CD14-positive monocyte (primary cell): ENCODE measurements at places on chromosomes 1 and 21.

- no peak for DNase-seq
Observed at GRCh38 chr1:223796210-223796609, 49.5 kb downstream of the TP53BP2 start.

DNA sequence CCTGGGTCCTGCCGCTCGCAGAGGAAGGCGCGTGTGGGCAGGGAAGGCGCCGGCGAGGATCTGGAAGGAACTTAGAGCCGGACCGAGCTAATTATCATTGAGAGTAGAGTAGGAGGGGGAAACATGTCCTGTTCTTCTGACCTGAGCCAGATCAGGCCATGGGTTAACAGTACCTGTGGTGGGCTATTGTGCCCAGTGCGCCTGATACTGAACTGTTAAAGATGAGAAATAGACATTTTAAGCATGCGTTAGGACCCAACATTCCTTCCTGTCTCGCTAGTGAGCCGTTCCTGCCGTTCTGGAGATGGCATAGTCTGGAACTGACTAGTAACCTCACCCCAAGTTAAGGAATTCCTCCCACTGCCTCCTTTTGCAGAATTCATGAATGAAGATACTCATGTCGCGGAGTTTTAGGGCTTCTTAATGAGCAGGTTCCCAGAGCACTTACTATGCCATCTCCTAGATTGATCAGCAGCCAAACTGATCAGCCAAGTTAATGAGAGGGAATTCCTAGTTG is 870 bp downstream of the STRIP1 start:
- DNase-seq: no peak

- DNase-seq: peak; percentile 94
Observed at GRCh38 chr1:234331507-234331906, 41.7 kb upstream of the COA6 start.

DNA sequence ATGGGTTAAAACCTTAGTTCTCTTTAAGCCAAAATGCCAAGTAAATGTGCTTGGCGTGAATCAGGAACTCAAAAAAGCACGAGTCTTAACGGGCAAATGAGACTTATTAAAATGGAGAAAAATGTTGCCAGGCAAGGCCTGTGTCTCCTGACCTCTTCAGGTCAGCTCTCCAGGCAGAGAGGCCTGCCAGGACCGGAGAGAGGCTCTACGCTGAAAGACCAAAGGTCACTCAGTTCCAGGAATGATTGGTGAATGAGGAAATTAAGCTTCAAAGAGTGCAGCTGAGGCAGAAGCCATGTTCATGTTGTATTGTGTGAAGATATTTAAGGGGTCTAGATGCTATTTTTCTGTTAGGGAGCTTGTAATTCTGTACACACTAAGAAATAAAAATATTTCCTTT is 66.6 kb downstream of the SPAG17 start:
- no peak for DNase-seq

GRCh38 chr1:157090196-157090647 is 9.4 kb downstream of the ETV3L start:
- peak; percentile 83 for DNase-seq

GRCh38 chr1:18959591-18959990 is 3.1 kb upstream of the IFFO2 start:
- no peak for DNase-seq

- DNase-seq: no peak
Observed at GRCh38 chr21:23099185-23099584, 2101.0 kb downstream of the NCAM2 start.

DNA sequence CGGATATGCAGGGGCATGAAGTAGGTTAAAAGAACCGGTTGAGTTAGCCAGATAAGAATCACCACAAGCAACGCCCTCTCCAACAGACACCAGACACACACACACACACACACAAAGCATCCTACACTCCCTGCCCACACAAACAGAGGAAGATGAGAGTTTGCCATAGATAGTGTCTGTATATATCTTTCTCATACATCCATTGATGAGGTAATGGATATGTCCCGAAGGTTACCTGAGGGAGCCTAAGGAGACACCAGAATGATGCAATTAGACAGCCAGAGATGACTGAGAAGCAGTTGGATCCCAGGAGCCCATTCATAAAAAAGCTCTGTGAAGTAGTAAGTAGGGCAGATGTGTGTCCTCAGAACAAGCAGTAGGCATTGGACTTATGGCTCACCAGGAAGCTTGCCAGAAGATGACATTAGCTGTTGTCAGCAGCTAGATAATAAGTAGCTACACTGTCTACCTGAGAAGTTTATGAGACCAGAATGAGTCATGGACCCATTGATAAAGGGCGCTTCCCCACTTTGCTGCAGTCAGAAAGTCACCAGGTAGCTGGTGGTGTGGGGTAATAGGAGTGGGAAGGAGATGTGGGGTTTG is 247.0 kb downstream of the KCNT2 start:
- no peak for DNase-seq

DNA sequence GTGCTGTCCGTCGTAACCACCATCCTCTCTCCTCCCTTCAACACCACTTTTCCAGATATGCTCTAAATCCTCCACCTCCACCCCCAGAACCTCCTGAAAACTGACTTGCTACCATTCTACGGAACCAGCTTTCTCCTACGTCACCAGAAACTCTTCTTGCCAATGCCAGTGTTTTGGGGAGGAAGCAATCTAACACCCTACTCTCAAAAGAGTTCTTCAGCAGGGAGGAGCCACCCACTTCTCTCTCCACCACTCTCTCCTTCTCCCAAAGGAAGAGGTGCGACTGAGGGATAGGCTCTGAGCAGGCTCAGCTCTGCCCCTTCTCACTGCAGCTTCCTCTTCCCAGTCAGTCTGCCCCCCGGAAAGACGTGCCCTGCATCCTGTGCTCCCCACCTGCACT is 6.1 kb upstream of the S100A2 start:
- no peak for DNase-seq

DNA sequence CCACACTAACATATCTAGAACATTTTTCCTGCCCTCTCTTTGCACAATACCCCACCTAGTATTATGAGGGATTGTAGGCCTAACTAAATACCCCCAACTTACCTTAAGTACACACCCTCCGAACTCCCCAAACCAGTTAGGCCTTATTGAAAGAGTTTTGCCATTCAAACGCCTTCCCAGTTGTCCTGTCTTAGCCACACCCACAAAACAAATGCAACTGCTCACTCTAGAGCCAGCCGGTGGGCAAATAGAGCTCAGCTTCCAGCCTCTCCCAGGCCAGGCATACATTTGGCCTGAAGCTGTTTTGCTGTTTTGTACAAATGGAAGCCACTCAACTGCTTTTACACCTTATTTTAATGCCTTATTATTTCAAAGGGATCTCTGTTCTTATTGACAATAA is 224.2 kb upstream of the RUNX1 start:
- DNase-seq: no peak

DNA sequence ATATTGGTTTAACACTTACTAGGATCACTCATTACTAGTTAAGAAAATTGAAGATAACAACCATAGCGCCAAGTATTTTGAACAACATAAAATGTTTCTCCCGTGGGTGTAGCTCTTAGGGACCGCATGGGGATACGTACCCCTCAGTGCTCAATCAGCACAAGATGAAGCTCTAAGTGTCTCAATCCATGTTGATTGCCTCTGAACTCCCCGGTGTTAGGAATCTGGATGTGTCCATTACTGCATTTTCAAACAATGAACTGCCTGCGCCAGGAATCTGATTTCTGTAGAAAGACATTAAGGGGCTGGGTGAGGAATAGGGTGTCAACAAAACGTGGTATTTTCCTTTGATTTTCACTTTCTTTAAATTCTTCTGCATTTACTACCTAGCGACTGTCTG is 100.2 kb downstream of the LMO4 start:
- no peak for DNase-seq

DNA sequence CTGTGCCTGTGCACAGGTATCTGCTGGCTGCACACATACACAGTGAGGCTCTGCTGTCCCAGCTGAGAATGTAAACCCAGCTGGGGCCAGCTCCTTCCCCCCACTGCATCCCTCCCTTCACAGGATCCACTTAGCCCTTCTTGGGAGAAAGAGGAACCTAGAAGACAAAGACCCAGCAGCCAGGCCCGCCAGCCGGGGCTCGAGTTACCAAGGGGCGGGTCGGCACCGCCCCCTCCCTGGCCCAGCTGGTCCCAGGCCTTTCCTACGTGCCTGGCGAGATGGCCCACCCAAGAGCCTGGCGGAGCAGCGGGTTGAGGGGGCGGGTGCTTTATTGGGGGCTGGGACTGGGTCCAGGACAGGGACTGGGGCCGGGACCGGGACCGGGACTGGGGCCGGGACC is 2.1 kb downstream of the SH3BGRL3 start:
- peak; percentile 33 for DNase-seq

- DNase-seq: no peak
Observed at GRCh38 chr1:246151796-246152434, 355.2 kb downstream of the SMYD3 start.

- DNase-seq: peak; percentile 15
Observed at GRCh38 chr21:34351786-34352241, 12.0 kb upstream of the KCNE2 start.

GRCh38 chr1:30706528-30706927 is 16.9 kb downstream of the MATN1 start:
- DNase-seq: no peak

DNA sequence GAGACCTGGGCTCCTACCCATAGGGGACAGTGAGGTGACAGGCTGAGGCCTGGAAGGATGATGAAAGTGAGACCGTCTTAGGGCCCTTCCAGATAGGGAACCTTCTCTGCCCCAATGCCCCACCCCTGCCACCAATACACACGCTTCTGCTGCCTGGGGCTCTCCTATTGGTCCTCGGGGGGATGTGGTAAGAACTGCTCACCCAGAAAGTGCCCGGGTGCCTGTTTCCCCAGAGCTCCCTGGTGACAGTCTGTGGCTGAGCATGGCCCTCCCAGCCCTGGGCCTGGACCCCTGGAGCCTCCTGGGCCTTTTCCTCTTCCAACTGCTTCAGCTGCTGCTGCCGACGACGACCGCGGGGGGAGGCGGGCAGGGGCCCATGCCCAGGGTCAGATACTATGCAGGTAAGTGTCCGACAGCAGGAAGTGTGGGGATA is 948 bp downstream of the SEMA4A start:
- peak; percentile 95 for DNase-seq

DNA sequence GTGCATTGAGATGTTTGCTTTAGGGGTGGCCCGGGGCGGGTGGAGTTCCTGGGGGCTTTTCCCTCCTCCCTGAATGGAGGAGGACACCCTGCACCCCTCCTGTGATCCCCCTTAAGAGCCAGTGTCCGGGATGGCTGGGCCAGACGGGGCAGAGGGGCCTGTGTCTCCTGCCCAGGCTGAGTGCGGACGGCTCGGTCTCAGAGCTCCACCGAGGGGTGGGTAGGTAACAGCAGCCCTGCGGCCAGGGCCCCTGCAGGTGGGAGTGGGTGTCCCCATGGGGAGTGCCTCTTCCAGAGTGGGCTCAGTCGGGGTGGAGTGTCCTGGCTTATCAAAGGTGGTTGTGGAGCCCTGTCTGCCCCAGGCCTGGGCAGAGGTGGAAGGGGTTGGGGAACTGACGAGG is 23.1 kb downstream of the TP73 start:
- DNase-seq: no peak

DNA sequence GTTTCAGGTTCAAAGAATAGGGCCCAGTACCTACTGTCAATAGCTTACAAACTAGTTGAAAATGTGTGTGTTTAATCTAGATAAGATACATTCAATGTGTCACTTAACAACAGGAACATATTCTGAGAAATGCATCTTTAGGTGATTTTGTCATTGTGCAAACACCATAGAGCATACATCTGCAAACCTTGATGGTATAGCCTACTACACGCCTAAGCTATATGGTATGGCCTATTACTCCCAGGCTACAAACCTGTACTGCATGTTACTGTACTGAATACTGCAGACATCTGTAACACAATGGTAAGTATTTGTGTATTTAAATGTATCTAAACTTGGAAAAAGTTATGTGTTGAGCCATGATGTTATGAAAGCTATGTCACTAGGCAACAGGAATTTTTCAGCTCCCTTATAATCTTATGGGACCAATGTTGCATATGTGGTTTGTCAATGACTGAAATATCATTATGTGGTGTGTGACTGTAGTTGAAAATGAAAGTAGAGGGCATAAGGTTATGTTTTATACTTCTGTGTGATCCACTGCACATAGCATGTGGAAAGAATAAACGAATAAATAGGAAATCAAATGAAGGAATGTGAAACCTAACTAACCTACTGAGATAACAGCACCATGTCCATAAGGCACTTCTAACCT is 129.0 kb upstream of the CAMK1G start:
- no peak for DNase-seq

GRCh38 chr1:176543360-176544129 is 80.6 kb downstream of the PAPPA2 start:
- DNase-seq: no peak

DNA sequence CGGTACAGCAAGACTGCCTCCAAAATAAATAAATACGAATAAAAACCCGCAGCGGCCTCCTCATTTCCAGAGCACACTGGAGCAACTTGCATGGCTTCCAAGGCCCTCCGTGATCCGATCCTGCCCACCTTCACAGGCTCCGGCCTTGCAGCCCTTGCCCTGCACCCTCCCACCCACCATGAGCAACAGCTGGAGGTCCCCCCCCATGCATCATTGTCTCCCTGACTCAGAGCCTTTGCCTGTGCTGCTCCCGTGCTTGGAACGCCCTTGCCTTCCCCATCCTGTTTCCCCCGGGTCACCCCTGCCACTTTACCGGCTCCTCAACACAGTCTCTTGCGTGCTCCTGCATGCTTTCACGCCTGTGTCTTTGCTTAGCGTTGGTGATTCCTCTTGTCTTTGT is 71.0 kb upstream of the ANGPTL1 start:
- DNase-seq: no peak

DNA sequence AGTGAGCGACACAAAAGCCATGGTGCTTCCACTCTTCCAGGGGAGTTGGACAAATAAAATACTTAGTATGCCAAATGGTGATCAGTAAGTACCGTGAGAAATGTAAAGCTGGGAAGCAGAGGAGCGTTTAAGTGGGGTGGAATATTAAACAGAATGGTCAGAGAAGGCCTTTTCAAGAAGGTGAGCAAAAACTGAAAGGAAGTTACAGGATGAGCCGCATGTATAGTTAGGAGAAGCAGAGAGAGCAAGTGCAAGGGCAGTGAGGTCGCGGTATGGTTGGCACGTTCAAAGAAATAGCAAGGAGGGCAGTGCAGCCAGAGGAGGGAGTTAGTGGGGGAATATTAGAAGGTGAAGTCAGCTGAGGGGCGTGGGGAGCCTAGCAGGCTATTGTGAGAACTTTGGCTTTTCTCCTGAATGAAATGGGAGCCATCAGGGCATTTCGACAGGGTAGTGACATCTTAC is 748 bp upstream of the ATP6V0B start:
- no peak for DNase-seq

GRCh38 chr1:47227341-47228232 is 4.4 kb downstream of the TAL1 start:
- no peak for DNase-seq

- DNase-seq: peak; percentile 74
Observed at GRCh38 chr1:241533326-241534115, 1.3 kb downstream of the KMO start.

GRCh38 chr1:227883641-227884301 is 64.0 kb downstream of the WNT9A start:
- peak; percentile 2 for DNase-seq

- no peak for DNase-seq
Observed at GRCh38 chr1:98133131-98133530, 212.3 kb upstream of the DPYD start.

GRCh38 chr1:1141244-1141910 is 25.5 kb upstream of the C1orf159 start:
- no peak for DNase-seq

- no peak for DNase-seq
Observed at GRCh38 chr1:35190784-35191183, 2.2 kb downstream of the SFPQ start.
